ENCODE measurements at places on chromosomes 12 and 14.

DNA sequence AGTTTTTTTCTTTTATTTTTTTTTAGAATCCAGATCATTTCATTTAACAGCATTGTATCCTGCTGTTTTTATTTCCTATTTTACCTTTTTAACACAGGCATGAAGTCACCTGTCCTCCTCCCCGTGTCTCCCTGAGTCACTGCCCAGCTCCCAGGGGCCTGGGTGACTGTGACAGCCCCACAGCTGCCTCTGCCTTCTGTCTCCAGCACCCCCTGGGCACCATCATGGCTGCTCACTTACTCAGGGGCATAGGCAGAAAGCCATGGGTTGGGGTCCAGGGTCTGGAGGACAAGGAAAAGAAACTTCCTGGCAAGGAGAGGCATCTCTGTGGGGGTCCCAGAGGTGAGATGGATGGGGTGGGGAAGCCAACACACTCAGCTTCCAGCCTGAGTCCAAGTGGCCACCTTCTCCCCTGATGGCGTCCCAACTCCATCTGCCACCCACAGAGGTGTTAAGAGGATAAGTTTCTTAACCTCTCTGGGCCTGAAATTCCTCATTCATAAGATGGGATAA, 25.3 kb downstream of the TMEM63C start:
- no peak for DNase-seq

DNA sequence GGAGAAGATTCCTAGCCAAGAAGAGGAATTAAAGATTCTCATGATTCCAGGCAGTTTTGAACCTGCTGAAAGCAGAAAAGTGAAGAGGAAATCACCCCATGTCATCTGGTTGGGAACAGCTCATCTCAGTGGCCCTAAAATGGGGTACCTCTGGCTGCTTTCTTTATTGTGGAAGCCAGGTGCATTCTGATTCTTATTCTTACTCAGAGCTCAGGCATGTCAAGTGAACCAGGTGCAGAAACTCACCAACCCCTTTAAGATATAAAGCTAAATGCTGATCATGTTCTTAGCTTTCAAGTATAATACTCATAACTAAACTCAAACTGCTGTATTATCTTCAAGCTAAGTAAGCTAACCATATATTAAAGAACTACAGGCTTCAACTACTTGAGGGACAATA, 253.9 kb upstream of the ARID2 start:
- no peak for DNase-seq

GRCh38 chr12:89695100-89695499, 13.5 kb downstream of the ATP2B1 start:
- DNase-seq, result no peak

DNA sequence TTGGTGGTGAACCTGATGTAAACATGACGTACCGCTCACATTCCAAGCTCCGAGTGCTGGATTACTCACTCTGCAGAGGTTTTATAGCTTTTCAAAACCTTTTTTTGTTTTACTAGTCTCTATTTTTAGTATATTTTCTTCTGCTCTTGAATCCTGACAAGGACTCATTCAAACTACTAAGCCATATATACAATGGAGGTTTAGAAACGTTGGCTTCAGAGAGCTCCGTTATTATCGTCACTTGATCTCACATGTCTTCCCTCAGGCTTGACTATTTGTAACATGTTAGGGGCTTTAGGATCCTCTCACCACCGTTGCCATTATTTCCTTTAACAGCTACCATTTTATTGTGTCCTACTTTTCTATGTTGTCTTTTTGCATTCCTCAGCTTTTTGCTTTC, 1321.5 kb upstream of the FLRT2 start:
- DNase-seq, result no peak
